A673 (cell line): ENCODE measurements at places on chromosomes 2 and 18.

GRCh38 chr2:118633371-118634018 is 214.0 kb downstream of the EN1 start:
- DNase-seq = no peak

- DNase-seq = no peak
These were observed 21.0 kb upstream of the PDE1A start for GRCh38 chr2:182447863-182448262.

- DNase-seq = no peak
These were observed 237.7 kb downstream of the SEPTIN10 start for GRCh38 chr2:109376115-109376514.

DNA sequence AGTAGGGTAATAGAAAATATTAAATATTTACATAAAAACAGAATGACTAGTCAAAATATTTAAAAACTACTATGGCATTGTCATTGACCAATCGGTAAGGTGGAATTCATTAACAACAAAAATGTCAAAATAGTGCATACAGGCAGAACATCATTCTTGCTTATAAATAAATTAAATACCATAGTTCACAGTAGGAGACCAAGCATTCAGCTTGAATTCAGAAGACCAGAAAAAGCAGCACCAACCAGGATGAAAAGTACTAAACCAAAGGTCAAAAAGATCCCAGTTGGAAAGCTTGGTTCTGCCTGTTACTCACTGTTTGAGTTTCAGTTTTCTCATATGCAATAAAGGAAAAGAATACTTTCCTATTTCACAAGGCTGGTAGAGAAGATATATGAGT is 244.3 kb downstream of the OSR1 start:
- no peak for DNase-seq

- no peak for DNase-seq
These were observed 98.6 kb upstream of the NFU1 start for GRCh38 chr2:69535817-69536241.

- DNase-seq = no peak
These were observed 19.7 kb downstream of the CCDC102B start for GRCh38 chr18:68817584-68817983.

DNA sequence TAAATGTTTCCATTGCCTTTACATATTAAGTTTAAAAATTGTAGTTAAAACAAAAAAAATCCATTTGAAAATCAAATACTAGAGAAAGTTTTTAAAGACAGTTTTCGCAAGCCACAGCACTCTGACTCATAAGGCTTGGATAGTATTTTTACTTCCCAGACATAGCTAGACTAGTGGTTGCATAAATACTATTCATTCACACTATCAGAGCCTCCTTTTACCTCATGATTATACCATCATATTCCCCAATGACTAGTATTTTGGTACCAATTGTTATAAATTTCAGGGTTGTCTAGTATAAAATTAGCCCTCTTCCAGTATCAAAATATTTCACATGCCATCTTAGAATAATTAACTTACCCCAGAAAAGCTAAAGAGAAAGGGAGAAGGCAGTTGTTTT is 393.5 kb downstream of the ERBB4 start:
- DNase-seq = peak; percentile 17

DNA sequence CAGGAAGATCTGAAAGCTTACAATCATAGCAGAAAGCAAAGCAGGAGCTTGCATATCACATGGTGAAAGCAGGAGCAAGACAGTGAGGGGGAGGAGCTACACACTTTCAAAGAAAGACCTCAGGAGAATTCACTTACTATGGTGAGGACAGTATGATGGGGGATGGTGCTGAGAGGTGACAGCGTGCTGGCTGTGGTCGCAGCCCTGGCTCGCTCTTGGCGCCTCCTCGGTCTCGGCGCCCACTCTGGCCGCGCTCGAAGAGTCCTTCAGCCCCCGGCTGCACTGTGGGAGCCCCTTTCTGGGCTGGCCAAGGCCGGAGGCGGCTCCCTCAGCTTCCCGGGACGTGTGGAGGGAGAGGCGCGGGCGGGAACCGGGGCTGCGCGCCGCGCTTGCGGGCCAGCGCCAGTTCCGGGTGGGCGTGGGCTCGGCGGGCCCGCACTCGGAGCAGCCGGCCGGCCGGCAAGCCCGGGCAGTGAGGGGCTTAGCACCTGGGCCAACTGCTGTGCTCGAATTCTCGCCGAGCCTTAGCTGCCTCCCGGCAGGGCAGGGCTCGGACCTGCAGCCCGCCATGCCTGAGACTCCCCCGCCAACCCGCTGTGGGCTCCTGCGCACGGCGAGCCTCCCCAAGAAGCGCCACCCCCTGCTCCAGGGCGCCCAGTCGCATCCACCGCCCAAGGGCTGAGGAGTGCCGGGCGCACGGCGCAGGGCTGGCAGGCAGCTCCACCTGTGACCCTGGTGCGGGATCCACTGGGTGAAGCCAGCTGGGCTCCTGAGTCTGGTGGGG is 131.9 kb upstream of the SPATS2L start:
- no peak for DNase-seq

GRCh38 chr2:16386031-16386430 is 279.6 kb downstream of the CYRIA start:
- no peak for DNase-seq

DNA sequence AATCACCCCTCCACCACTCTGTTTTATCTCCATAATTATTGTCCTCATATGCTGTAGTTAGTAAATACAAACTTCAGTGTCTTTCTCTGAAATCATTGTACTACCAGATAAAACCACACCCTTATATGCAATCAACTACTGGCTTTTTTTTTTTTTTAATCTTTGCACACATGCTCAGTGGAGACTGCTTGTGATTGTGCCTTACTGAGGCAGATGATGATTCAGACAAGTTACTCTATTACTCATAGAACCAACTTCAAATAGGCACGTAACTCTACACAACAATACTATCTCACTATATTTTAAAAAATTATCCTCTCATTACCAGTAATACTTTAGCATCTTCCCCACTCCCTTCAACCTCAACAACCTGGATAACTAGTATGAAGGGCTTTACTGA is 1278.4 kb upstream of the PIK3C3 start:
- no peak for DNase-seq
